ENCODE measurements at places on chromosomes 5 and 9.

DNA sequence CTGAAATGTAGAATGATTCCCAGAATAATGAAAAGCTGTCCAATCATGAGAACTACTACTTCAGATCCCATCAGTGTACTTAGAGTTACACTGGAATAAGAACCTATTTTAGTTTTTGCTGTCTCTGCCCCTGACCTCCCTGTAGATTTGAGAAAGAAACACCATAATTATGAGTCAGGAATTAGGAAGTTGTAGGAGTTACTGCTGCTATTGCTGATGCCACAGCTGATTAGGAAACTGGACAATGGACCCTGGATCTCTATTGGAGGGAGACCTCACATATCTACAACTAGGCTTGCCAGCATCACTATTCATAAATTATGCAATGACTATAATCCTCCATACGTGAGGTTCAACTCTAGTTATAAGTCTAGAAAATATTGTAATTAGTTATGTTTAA, 48.8 kb upstream of the EDIL3 start:
- no peak for DNase-seq

DNA sequence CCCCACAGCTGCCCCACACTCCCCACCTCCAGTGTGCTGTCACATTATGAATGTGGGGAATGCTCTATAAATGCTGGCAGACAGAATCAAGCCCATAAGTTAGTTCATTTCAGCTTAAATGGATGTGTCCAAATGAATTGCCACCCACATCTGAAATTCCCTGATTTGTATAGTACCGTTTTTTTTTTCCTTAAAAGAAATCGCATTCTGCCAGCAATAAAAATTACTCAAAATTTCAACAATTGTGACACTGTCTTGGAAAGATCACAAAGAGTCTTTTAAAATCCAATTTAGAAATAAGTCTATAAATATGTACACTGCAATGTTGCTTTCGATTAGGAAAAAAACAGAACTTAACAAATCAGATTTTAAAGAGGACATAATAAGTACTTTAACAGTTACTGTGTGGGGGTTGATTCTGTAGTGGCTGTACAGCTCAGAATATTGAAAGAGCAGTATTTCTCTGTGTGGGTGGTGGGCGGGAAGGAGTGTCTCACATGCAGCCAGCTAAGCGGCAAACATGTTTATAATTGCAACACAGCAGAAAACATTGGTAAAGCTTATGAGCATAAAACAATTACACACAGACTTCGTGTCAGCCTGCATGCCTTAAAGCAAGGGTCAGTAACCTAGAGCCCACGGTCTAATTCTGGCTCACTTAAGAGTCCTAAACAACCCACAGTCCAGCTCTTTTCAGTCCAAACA, 24.9 kb upstream of the CSNK1G3 start:
- DNase-seq = no peak

GRCh38 chr9:107875571-107875980, 386.0 kb upstream of the KLF4 start:
- no peak for DNase-seq

DNA sequence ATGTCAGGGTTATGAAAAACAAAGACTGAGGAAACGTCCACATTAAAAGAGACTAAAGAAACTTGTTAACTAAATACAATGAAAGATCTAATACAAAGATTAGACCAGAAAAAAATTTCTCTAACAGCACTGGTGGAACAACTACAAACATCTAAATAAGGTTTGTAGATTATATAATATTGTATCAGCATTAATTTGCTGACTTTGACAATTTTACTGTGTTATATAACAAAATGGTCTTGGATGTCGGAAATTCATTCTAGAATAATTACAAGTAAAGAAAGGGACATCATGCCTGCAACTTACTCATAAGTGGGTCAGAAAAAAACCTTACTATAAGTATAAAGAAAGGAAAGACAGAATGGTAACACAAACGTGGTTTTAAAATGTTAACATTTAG, 50.1 kb downstream of the PJA2 start:
- no peak for DNase-seq

GRCh38 chr5:170559296-170559695, 55.5 kb downstream of the KCNIP1 start:
- DNase-seq = no peak

DNA sequence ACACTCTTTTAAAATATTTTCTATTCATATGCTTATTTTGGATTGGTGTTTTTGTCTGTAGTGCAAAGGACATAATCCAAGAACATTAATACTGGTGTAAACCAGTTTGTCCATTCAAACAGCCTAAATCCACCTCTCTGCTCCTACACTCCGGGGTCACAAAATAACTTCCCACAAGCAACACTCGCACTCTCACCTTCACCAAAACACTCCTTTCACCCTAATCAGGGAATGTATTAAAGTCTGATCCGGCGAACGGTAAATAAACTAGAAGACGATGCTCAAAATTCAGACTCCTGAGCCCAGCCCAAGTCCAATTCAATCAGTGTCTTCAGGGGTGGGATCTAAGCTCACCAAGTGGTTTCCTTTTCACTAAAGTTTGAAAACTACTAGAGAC, 649 bp downstream of the AP3B1 start:
- no peak for DNase-seq

DNA sequence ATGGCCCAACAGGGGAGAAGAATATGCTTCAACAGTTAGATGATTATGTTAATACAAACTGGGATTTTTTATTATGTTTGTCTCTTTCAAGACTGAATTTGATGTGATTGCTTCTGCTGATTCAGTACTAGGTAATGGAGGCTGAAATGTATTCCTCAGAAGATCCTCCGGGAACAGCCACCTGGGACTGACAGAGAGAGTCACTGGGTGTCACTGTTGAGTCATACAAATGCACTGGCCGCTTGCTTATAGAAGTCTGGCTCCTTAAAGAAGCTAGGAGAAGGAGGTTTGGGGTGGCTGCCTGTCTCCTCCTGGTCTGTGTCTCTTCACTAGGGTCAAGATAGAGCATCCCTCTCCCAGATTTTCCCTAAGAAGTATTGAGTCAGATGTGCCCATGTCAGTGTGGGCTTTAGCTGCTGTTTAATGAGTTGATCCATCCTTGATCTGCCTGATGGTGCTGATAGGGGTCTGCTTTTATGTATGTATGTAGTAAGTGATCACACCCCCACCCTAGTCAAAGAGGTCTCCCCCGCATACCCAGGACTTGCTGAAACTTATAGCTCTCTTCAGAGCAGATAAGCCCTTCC, 773.4 kb downstream of the BRINP1 start:
- DNase-seq = peak; percentile 43

DNA sequence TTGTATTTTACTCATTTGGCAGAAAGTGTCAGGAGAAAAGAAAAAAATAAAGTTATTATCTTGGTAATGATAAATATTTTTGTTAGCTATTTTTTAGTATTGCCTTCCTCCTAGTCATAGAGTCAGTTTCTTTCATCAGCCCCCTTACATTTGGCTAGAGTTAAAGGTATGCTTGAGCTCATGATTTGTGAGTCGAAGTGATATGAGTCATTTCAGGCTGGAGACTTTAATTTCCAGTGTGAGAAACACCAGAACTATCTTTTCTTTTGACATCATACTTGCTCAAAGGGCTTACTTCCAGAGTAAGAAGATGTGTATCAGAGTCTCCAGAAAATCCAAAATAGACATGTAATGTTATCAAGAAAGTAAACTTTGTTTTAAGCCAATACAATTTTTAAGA, 746.7 kb upstream of the TYRP1 start:
- DNase-seq = no peak

DNA sequence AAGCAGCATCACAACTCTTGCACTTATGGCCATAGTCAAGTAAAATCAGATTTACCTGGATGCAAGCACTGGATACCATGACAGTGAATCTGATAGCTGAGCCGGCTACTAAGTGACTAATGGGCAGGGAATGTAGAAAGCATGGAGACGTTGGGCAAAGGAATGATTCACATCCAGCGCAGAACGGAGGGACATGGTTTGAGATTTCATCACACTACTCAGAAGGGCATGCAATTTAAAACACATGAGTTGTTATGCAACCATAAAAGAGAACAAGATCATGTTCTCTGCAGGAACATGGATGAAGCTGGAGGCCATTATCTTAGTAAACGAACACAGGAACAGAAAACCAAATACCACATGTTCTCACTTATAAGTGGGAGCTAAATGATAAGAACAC, 169.1 kb upstream of the PIK3R1 start:
- no peak for DNase-seq

DNA sequence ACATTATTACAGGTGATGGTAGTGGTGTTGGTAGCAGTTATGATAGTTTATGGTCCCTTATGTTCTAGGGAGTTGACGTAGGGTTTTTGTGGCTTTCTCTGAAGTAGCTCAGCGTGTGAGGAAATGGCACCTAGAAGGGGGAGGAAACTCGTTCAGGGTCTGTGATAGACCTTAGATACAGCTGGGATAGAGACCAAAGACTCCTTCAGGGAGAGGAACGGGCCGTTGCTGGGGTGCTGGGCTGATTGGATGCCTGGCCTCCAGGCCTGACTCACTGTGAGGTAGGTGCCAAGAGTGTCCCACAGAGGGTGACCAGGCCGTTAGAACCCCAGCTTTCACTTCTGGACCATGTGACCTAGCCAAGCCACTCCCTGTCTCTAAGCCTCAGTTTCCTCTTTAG, 96.6 kb downstream of the DAB2IP start:
- no peak for DNase-seq

DNA sequence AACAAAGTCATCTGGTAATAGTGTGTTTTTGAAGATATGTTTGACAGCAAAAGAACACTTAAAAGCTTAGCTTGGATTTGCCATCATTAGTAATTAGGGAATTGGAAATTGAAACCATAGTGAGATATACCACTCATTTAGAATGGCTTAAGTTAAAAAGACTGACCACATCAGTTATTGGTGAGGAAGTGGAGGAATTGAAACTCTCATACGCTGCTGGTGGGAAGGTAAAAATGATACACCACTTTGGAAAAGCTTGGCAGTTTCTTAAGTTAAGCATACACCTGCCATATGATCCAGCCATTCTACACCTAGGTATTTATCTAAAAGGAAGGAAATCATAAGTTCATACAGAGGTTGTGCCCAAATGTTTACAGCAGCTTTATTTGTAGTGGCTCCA, 213.2 kb downstream of the TRIO start:
- DNase-seq = no peak

DNA sequence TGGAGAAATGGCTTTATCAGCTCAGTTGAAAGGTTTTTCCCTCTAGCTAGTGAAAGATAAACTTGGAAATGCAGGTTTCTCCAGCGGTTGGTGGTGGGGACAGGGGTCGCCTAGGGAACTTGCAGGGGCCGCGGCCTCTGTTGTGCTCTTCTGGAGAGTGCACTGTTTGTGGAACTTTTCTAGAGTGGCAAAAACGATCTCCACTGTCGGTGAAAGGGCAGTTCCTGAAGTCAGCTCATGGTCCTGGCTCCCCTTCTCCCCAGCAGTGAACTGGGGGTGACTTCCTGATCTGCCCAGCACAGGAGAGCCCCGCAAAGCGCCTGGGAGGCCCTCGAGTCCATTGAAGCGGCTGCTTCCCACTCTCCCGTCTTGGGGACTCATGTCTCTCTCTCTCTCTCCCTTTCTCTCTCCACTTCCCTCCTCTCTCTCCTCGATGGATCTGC, 3.2 kb downstream of the IRX1 start:
- DNase-seq = no peak

DNA sequence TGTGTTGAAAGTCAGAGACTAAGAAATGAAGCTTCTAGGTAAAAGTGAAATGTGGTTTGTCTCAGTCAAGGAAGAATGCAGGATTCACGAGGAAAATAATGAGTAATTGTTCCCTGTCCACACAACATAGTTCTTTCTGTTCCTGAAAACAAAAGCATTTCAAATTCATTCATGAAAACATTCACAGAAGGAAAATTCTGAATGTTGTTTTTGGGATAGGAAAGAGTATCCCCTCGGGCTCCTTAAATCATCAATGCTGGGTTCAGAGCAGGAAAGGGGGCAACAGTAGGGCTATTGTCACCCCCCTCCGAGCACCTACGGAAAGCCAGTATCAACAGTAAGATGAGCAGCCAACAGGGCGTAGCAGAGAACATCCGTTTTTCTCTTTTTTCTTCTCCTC, 769.9 kb upstream of the ADAMTS16 start:
- no peak for DNase-seq

DNA sequence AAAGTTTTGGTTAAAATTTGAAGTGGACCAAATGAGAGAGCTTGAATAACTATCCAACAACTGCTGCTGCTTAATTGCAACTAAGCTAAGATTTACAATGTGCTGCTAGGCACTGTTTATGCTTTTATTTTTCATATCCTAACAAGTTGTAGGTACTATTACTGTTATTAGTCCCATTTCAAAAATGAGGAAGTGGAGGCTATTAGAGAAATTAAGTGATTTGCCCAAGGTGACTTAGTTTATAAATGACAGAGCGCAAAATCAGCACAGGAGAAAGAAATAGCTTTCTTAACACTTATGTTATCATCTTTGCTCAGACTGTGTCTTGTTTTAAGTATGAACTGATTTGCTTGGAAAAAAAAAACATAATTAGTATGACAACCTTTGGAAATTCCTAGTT, 23.1 kb downstream of the WDR36 start:
- no peak for DNase-seq

GRCh38 chr5:24161559-24161958, 483.2 kb downstream of the CDH10 start:
- no peak for DNase-seq

- no peak for DNase-seq
These were observed 189.1 kb upstream of the CDH12 start for GRCh38 chr5:23042226-23042625.

GRCh38 chr5:157294407-157295091, 28.6 kb downstream of the CYFIP2 start:
- no peak for DNase-seq

DNA sequence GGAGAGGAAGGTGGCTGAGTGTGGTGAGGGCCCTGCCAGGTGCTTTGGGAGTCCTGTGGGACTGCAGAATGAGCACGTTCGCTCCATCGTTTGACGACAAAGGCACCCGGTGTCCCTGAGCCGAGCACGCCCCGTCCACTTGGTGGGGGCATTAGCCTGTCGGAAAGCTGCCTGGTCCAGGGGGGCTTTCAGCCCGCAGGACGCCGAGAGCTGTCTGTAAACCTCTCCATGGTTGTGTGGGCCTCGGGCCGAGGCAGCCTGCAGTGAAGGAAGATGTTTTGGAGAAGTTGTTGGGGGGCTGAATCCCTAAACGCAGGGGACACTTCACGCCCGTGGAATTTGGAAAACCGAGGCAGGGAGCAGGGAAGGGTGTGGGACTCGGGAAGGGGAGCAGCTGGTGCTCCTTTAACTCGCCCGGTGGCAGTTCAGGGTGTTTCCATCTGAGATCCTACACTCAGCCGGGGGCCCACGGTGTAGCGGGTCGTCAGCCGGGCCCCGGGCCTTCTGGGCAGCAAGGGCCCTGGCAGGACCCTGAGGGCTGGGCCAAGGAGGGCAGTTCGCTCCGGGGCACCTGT, 53.8 kb downstream of the MRPL36 start:
- no peak for DNase-seq

- DNase-seq = no peak
These were observed 4.1 kb downstream of the SHB start for GRCh38 chr9:38064842-38065368.

GRCh38 chr9:110923601-110924000, 114.7 kb downstream of the LPAR1 start:
- DNase-seq = no peak

- no peak for DNase-seq
These were observed 3.4 kb downstream of the HAND1 start for GRCh38 chr5:154474396-154475334.
